ENCODE measurements at places on chromosomes 7 and 10.
A peak's percentile ranks its signal among the peaks of the same experiment; 100 is the strongest.

DNA sequence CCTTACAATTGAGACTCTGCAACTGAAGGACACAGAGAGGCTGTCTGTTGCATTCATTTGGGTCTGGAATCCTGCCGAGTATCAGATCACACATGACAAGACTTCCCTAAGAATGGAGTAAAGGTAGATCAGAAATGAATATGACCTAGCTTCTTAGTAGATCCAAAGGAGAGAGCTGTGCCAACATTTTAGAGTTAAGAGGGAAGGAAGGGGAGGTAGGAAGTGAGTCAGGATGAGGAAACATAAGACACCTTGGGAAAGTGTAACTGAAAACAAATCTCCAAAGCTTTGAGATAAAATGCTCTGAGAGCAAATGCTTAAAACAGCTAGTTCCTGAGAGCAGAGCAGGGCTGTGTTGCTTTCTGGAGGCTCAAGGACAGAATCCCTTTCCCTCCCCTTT, 6.1 kb upstream of the SLC25A13 start:
- DNase-seq: no peak

- no peak for DNase-seq
Measured at GRCh38 chr7:24406789-24407299, 122.9 kb downstream of the NPY start.

DNA sequence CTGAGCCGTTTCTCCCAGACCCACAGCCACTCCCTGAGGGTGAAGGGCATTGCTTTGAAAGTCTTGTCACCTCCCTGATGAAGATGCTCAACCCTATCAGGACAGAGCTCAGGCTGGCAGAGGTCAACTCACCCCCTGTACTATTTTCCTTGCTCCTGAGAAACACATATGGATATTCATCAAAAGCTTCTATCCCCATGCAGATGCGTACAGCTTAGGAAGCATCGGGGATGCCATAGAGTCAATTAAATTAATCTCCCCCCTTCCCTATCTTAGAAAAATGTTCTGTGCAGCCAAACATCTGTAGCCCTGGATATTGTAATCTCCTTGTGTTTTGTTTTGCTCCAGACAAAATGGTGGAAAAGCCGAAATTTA, 67.2 kb downstream of the EMX2 start:
- no peak for DNase-seq

DNA sequence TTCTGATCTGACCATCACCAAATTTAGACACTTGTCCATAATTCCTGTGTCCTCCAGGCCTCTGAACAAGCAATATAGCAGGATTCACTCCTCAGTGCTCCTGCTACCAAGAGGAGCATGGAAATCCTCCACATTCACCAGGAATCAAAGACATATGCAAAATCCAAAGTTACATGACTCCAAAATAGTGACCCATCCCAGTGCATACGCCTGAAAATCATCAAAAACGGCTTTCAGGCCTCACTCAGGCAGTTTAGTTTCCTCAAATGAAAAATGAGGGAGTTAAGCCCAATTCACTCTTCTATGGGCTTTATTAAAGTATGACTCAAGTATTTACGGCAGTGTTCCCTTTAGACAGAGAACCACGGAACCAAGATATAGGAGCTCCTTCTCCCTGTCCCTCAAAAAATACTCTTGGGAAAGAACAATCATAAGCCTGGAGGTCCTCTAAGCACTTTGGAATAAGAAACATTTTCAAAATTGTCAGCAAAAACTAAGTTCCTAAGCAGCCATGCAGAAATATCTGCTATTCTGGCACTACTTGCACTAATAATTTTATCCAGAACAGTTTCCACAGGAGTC, 240.7 kb downstream of the PARD3 start:
- no peak for DNase-seq

- no peak for DNase-seq
Measured at GRCh38 chr10:10892290-10892875, 125.3 kb upstream of the CELF2 start.

DNA sequence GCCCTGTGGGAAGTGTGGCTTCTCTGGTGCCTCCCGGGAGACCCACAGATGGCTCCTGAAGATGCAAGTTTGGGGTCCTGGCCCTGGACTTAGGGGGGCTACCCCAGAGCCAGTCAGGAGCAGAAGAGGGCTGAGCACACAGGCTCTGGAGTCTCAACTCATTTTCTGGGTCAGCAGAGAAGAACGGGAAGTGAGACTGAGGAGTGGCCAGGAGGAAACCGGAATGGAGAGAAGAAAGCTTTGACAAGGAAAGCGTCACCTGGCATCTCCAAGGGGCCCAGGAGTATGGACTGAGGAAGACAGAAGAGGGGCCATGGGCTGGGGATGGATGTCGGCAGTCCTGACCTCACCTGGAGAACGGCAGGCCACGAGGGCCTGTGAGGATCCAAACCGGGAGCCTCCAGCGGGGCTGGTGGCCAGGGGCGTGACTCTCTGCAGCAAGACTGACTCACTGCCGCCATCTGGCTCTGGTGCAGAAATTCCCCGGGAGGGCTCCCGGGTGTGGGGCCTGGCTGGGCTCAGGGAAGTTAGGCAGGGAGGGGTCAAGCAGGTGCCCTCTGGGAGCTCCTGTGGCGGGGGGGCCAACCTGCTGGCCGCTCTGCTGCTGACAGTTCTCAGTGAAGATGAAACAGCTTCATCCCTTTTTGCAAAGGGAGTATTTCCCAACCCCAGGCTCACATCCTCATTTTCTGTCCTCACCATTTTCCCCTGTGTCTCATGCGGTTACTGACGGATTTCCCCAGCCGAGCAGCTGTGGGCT, 23.6 kb downstream of the DAGLB start:
- no peak for DNase-seq

DNA sequence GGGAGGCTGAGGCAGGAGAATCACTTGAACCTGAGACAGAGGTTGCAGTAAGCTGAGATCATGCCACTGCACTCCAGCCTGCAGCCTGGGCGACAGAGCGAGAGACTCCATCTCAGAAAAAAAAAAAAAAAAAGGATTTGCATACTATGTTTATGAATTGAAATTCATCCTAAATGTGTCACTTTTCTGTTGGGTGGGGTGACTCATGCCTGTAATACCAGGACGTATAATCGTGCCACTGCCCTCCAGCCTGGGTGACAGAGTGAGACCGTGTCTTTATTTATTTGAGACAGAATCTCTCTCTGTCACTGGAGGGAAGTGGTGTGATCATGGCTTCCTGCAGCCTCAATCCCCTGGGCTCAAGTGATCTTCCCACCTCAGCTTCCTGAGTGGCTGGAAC, 5.8 kb downstream of the ZNF212 start:
- DNase-seq: no peak

GRCh38 chr7:69095649-69096048, 502.6 kb upstream of the AUTS2 start:
- DNase-seq: no peak

DNA sequence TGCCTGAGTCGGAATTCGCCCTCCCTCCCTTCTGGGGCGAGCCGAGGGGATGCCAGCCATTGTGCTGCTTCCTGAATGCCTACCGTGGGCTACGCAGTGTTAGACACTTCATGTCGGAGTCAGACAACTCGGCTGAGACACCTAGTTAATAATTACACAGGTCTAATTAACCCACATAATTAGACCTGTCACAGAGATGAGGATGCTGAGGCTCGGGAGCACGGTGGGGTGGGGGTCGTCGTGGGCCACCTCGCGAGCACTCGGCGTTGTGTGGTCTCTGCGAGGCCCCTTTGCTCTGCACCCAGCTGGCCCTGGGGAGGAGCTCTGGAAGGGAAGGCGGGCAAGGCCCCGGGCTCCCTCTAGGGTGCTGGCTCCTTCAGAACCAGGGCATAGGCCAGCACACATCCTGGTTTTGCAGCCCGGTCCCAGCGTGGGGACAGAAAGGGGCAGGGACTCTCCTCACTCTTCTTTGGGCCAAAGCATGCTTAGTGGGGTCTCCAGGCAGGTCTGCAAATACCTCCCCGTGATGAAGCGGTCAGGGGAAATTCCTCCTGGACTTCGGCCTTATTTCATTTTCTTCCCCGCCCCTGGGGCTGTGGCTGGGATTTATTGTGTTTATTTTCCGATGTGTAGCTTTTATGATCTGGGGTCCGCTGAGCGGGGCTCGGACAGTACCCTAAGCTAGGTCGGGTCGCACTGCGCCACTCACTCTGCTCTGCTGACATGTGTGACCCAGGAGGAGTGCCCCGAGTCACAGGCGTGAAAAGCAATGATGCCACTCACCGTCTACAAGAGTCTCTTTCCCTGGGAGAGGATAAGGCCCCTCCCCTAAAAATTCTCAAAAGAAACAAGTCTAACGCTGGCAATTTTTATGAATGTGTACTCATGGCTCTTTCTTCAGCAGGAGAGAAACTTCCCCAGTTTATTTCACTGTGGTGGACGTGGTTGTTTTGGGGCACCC, 4.9 kb upstream of the FOXL3 start:
- no peak for DNase-seq

DNA sequence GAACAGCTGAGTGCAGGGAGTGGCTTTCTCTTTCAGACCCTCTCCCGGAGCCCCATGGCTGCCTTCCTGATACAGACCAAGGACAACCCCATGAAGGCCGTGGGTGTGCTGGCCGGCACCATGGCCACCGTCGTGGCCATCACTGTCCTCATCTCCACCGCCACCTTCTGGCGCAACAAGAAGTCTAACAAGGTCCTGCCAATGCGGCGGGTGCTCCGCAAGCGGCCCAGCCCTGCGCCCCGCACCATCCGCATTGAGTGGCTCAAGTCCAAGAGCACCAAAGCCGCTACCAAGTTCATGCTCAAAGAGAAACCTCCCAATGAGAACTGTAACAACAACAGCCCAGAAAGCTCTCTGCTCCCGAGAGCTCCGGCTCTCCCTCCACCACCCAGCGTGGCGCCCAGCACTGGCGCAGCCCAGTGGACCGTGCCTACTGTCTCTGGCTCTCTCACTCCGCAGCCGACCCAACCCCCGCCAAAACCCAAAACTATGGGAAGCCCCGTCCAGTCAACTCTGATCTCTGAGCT, 11.2 kb downstream of the LRIT2 start:
- DNase-seq: no peak

- no peak for DNase-seq
Measured at GRCh38 chr10:42177077-42177792, 461.1 kb downstream of the ZNF33B start.

GRCh38 chr7:130995252-130996081, 261.5 kb upstream of the KLF14 start:
- no peak for DNase-seq

DNA sequence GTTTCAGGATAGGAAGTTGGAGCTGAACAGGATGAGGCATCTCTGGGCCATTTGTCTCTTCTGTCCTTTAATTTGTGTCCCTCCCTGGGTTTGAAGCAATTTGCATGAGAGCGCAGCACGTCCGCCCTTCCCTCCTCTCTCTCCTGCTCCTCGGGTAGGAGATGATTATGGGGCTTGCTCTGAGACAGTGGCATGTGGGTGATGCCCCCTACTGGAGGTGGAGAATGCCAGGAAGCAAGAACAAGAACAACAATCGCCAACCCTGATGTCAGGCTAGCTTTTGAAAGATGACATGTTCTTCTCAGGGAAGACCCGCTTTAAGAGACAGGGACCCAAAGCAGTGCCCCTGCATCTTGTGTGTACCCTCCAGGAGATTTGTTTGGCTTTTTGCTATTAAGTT, 63.9 kb upstream of the LOXL4 start:
- no peak for DNase-seq

- no peak for DNase-seq
Measured at GRCh38 chr10:128568990-128569945, 443.0 kb upstream of the MKI67 start.

DNA sequence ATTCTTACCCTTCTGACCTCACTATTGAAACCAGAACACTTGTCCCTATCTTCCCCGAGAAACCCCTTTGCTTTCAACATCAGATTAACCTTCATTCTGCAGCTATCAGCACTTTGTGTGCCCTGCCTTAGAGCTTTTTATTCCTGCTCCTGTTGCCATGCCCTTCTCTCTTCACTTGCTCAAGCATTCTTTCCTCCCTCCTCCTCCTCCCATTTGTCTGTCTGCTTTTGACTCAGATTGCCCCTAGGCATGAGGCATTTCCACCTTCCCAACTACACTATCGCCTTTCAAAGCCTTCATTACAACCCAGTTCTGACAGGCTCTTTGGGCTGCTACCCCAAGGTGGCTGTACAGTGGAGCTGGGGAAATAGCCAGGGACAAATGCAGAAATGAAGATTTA, 143.3 kb downstream of the SLC25A13 start:
- no peak for DNase-seq

DNA sequence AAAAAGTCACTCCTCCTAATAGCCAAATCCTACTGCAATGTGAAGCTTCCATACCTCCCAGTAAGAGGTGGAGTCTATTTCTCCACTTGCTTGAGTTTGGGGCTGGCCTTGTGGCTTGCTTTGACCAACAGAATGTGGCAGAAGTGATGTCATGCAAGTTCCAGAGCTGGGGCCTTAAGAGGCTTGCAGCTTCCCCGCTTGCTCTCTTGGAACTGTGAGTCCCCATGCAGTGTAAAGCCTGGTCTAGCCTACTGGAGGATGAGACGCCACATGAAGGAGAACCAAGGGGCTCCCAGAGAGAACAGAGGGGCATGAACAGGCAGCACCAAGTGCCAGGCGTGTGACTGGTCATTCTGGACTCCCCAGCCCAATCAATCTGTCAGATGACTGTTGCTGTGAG, 58.6 kb upstream of the OPALIN start:
- DNase-seq: no peak

- DNase-seq: no peak
Measured at GRCh38 chr7:11170863-11171568, 197.3 kb downstream of the PHF14 start.

DNA sequence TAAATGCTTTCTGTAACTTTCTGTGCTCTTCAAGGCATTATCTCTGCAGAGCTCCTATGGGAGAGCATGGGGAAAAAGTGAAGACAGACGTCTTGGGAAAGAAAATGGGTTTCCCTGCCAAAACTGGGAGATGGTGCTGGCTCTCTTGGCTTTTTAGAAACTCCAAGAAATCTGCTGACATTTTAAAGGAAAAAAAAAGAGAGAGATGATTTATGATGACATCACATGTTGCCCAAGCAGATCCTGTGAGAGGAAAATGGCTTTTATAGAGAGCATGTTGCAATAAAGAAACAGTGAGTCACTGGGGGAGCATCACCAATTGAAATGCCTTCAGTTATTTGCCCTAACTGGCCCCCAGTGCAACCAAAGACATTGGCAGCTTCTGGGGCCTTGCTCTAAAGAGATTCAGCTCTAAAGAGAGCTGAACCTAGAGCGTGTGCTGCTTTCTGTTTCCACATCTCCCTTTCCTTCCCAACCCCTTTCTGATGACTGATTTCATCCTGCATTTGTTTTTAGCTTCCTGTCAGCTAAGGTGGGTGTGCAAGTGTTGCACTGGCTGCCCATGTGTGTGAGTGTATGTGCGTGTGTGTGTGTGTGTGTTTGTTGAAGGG, 37.7 kb downstream of the LRMDA start:
- peak; percentile 59 for DNase-seq

DNA sequence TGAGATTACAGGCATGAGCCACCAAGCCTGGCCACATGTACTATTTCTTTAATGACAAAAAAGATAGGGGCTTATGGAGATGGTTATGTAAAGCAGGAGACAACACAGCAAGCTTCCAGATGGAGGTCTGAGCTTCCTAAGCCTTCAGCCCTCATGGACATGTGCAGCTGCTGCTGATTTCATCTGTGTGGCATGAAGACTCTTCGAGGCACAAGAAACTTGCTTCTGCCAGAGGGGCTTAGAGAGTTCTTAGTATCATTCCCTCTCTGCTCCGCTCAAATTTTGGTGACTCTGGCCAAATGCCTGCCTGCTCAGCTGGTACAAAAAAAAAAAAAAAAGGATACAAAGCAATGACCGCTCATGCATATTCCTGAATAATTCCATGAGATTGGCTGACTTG, 552.5 kb downstream of the TYW1 start:
- no peak for DNase-seq

GRCh38 chr10:29471544-29471859, 163.3 kb downstream of the SVIL start:
- DNase-seq: no peak
